HuH-7 (cell line): ENCODE measurements at places on chromosomes 11 and 22.

DNA sequence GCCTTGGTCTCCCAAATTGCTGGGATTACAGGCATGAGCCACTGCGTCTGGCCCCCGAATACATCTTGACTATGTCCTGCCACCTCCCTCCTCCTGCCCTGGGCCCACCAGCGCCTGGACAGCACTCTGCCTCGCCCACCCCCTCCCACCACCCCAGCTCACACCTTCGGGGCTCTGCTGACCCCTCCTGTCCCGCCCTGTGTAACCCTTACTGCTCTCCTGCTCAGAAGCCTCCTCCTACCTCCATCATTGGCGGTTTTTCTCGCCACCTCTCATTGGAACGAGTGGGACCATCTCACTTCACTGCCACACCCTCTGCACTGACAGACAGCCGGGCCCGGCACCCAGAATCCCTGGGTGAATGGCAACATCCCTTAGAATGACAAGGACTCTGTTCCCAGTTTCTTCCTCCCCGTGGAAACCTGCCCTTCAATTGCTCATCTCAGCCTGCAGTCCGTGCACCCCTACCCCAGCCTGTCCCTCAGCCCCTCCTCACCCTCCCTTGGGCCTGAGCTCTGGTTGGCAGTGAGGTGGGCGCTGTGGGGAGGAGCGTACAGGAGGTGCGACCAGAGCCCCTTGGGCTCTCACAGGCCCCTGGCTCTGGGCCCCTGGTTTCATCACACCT is 32.2 kb downstream of the LRRC74B start:
- no peak for DNase-seq

- DNase-seq = no peak
Observed at GRCh38 chr11:18188796-18189195, 16.2 kb downstream of the MRGPRX4 start.

GRCh38 chr11:72774499-72774898 is 19.3 kb downstream of the STARD10 start:
- DNase-seq = no peak

DNA sequence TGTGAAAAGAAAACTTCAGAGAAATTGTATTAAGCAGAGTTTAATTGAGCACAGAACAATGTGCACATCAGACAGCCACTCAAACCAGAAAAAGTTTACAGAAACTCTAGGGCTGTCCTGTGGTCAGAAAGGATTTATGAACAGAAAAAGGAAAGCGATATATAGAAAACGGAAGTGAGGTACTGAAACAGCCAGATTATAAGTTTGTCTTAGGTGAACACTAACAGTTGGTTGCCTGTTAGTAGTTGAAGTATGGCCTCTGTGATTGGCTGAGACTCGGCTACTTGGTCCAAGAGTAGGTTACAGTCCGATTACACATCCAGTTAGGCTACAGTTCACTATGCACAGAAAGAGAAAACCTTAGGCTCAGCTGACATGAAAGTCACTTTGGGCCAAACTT is 1232.5 kb upstream of the RAG2 start:
- DNase-seq = no peak

DNA sequence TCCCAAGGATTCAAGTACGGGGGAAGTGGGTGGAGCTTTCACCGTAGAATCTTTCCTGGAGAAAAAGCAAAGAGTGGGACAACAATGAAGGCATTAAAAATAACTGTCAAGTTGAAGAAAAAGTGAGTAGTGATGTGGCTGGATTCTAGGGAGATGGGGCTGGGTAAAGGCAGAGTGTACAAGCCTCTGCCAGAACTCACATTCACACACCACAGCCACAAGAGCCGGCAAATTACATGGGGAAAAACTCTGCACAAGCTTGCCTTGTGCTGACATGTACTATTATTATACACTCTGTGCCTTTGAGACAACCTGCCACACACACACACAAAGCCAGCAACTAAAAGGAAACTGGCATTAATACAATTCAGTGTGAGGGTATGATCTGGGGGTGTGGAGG is 182.6 kb downstream of the LARGE1 start:
- no peak for DNase-seq

- DNase-seq = no peak
Observed at GRCh38 chr11:33931067-33931466, 39.2 kb upstream of the LMO2 start.

DNA sequence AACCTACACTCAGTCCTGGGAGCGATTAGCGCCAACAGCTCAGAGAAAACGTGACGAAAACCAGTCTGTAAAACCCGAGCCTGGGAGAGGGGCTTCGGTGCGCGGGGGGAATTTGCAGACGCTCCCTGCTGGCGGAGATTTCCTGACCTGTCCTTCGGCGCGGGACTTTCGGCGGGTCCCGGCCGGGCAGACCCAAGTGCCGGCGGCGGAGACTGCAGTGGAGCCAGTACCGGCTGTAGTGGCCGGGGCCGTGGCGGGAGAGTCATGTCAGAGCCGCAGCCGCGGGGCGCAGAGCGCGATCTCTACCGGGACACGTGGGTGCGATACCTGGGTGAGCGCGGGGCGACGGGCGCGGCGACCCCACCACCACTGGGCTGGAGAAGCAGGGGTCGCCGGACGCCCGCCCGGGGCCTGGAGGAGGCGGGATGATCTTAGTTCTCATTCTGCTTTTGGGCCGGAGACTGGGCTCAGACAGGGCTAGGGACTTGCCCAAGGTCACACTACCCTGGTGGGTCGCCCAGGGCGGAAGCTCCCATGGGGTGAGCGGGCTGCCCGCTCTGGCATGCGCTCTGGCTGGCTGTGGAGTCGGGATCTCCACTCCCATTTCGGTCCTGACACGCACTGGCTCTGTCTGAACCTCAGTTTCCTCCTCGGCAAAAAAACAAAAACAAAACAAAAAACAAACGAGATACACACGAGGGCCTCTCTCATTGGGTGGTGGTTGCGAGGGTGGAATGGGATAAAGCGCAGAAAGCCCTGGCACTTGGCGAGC is at the start of gene MTFP1:
MTFP1 (plus strand) TSS at position 153 of the 772 bp plus-strand sequence; CDS start at position 265, 112 bp downstream.
- DNase-seq = peak; percentile 75

DNA sequence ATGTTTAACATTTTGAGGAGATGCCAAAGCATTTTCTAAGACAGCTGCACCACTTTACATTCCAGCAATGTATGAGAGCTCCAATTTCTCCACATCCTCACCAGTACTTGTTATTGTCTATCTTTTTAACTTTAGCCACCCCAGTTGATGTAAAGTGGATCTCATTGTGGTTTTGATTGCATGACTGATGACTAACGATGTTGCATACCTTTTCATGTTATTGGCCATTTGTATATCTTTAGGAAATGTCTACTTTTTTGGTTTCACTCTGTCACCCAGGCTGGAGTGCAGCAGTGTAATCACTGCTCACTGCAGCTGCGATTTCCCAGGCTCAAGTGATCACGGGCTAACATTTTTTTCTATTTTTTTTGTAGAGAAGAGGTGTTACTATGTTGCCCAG is 8.9 kb downstream of the TTC28 start:
- no peak for DNase-seq

DNA sequence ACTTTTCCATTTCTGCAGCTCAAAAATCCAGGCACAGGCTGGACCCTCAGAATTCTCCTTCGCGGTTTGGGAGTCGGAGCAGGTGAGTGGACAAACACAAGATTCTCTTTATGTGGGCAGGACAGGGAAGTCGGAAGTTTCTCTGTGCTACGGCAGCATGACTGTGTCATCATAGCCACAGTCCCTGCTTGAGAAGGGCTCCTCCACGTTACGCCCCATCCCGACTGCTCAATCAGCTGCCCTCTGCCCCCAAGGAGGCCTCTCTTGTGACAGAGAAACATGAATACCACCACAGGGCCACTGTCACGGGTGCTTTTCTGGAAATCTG is 89.0 kb upstream of the SHISAL1 start:
- DNase-seq = no peak

DNA sequence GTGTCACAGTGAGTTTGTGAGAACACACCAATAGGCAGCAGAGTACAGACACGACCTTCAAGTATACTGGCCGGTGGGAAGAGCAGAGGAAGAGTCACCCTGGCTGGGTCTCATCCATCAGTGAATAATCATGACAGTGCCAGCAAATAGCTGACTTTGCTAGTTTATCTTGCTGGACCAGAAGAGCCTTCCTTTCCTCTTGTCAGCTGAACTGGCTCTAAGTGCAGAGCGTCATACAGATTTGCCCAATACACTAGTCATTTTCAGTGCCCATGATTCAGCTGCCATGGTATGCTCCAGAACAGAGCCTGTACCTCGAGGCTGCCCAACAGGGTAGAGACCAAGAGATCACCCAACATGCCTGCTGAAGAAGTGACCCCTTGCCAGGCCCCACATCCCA is 82.9 kb upstream of the TBCEL start:
- DNase-seq = no peak

- DNase-seq = peak; percentile 20
Observed at GRCh38 chr22:45159652-45160462, 3.9 kb upstream of the NUP50 start.

DNA sequence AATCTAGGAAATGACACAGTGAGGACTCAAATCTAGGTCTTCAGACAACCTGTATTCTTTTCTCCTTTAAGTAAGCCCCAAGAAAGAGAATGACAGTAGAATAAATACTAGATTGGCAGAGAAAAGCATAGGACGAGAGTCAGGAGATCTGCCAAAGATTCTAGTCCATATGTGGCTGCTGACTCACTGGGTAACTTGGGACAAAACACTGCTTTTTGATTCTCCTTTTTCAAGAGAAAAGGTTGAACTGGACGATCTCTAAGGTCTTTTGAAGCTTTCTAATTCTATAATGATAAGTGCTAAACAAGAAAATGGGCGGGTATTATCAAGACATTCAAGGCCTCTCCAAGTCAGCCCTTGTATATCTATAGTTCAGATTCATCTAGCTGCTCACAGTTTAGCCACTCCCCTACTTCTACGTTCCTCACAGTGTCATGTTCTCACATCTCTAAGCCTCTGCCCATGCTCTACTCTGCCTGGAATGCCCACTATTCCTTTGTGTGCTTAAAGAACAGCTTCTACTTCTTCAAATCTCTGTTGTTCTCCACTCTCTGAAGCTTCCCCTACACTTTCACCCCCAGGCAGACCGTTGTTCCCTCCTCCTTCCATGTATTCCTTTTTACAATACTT is 53.0 kb downstream of the RELT start:
- DNase-seq = no peak

- DNase-seq = no peak
Observed at GRCh38 chr11:91272089-91272488, 952.5 kb upstream of the FAT3 start.

DNA sequence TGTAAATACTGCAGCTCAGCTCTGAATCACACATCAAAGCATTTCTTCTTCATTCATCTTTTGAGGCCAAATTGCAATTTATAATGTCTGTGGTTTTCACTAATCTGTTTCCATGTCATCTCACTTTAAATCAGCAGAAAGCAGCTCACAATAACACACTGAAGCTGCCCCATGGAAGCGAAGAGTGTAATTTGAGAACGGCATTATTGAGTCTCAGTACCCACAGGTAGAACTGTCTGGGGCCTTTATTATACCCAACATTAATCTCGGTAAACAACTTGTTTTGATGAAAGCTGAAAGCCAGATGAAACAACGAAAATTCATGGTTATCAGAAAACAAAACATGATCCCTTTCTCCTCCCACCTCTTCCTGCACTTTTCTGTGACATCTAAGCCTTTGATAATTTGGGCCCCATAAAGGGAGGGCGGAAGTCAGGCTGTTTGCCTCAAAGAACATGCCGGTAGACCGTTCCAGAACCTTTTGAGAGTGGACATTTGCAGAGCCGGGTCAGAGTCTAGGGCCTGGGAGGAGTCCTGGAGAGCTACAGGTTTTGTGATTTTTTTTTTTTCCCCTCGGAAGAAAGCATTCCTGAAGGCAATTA is 68.2 kb upstream of the SESN3 start:
- no peak for DNase-seq

DNA sequence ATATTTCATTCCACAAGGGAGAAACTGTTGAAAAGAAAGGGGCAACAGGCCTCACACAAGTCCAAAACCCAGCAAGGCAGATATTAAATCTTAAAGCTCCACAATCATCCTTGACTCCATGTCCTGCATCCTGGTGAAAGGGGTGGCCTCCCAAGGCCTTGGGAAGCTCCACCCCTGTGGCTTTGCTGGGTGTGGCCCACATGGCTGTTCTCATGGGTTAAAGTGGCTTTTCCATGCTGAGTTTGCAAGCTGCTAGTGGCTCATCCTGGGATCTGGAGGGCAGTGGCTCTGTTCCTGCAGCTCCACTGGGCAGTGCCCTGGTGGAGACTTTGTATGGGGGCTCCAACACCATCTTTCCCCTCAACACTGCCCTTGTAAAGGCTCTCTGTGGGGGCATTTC is 106.4 kb downstream of the CTNND1 start:
- DNase-seq = no peak

- no peak for DNase-seq
Observed at GRCh38 chr22:48957311-48957986, 870.2 kb downstream of the BRD1 start.

- no peak for DNase-seq
Observed at GRCh38 chr11:75482931-75483469, 42.7 kb downstream of the GDPD5 start.

DNA sequence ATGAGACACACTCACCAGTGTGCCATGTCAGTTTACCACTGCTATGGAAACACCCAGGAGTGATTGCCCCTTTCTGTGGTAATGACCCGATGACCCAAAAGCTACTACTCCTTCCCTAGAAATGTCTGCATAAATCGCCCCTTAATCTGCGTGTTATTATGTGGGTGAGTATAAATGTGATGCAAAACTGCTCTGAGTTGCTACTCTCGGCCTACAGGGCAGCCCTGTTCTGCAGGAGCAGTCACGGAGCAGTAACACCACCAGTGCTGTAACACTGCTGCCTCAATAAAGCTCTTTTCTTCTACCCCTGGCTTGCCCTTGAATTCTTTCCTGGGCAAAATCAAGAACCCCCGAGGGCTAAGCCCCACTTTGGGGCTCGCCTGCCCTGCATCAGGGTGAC is 9.6 kb upstream of the LDLRAD3 start:
- DNase-seq = no peak

DNA sequence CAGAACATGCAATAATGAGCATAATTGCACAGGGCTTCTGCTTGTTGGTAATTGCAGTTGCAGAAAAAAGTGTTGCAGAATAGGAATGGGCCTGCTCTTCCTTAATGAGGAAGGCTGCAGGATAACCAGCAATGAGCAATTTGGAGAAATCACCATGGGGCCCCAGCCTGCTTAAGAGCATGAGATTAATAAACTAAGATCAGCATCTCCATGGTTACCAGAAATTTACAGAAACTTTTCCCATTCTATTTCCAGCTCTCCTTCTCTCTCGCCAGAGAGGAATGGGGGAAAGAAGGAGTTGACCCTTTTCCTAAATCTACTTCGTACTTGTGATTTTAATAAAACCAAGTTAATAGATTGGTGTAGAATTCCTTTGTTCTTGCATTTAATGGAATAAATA is 80.9 kb upstream of the CSNK2A3 start:
- no peak for DNase-seq

DNA sequence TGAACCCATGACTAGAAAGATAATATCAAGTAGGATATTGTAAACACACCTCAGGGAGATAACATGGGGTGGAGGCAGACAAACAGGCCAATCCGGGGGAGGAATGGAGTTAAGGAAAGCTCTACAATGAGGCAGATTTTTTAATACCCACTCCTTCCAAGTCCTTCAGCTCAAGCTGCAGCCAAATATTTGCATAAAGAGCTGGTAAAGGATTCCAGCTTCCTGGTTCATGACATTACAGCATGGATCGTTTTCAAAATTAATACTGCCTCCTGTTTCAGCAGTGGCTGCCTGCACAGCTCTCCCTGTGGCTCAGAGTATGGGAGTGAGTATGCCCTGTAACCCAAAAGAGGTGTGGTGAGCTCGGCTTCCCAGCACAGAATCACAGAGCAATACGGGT is 5.1 kb downstream of the POU2AF3 start:
- no peak for DNase-seq
